ENCODE measurements at places on chromosomes 4 and X. TPM values are rescaled to one million over a fixed set of nuclear protein-coding genes. Genes with fewer than 3 reads are reported as not detected.
A peak's percentile ranks its signal among the peaks of the same experiment; 100 is the strongest.

Gene GPR119
- not detected for total RNA-seq

Gene SMR3B
- total RNA-seq, result not detected

- DNase-seq, result peak; percentile 57
Measured at GRCh38 chr4:129362691-129363274, 266.8 kb downstream of the C4orf33 start.

DNA sequence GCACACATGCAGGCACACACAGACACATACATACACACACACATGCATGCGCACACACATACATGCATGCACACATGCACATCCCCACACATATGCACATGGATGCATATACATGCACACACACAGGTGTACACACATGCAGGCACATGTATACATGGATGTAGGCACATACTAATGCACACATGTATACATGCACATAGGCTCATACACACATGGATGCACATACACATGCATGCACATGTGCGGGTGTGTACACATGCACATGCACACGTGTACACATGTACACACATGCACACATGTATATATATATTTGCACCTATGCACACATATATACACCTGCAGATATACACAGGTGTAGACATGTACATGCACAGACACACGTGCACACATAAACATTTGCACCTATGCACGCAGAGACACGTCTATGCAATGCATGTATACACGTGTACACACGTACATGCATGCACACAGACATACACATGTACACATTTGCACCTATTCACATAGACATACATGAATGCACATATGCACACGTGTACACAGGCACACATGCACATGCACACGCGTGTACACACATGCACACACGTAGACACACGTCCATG is 4.0 kb downstream of the PLCXD1 start:
- no peak for DNase-seq

DNA sequence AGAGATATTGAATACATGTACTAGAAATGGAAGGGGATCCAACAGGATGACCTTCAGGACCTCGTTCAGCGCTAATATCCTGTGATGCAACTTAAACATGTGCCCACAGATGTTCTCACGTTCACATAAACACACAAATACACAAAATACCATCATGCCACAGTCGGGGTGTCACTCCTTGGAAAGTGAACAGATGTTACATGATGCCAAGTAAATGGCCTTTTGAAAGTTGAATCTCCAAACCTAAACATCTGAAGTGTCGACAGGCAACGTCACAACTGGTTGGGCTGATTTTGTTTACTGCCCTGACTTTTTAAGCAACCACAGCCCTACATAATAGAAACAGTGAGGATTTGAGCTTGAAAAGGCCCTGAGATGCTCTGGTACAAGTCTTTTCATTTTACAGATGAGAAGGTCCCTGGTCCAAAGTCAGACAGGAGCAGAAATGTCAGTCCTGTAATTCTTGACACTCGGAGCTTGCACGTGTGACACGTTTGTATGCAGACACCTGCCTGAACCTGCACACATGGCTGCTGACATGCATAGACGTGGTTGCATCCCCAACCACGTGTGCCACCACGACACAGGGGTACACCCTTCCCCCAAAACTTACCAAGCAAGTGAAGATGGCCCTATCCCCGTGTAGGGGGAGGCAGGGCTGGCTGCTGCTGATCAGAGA is 23.5 kb upstream of the BCORL1 start:
- no peak for DNase-seq

DNA sequence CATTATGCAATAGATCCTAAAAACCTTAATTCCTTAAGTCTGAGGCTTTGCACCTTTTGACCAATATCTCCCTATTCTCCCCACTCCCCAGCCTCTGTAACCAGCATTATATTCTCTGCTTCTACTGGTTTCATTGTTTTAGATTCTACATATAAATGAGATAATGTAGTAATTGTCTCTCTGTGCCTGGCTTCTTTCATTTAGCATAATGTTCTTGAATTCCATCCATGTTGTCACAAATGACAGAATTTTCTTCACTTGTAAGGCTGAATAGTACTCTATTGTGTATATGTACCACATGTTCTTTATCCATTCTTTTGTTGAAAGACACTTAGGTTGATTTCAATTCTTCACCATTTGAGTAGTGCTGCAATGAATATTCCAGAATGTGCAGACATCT is 66.0 kb downstream of the MAGEC1 start:
- no peak for DNase-seq

Measured in HCT116 (cell line).